H9 (cell line): ENCODE measurements at places on chromosomes 11 and 22. TPM values are rescaled to one million over a fixed set of nuclear protein-coding genes. Genes with fewer than 3 reads are reported as not detected.

Gene UCP3
- total RNA-seq, result 0.77 and 0.85 TPM in 2 replicates

Gene GTSE1
- 40.6 and 42.6 TPM in 2 replicates for total RNA-seq

Gene F2
- total RNA-seq, result not detected in 2 replicates

Gene SAA4
- not detected in 2 replicates for total RNA-seq

Gene RAB36
- total RNA-seq, result 0.92 and 1.4 TPM in 2 replicates

Gene CD248
- 1.3 and 1.5 TPM in 2 replicates for total RNA-seq

DNA sequence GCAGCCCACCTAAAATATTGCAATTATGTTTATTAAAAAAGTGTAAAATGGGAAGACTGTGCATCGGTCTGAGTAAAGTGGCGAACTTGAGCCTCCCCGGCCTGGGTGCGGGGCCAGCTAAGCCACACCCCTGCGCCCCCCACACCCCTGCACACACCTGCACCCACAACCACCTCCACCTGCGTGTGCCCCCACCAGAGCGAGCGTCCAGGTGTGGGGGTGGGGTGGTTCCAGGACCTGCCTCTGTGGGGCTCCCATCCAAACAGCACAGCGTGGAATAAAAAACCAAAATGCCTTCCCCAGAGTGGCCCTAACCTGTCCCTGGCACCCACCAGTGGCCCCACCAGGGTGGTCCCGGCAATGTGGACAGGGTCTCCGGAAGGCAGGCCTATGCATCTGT is 30.1 kb upstream of the CARS1 start:
- H3K27me3 ChIP-seq, result no peaks in the 10 kb centered on the region
- H3K4me3 ChIP-seq, result no peak overlapping the region
- no peaks in the 10 kb centered on the region for H3K4me1 ChIP-seq
- no peaks in the 10 kb centered on the region for H3K36me3 ChIP-seq
- H3K27ac ChIP-seq, result no peak overlapping the region

DNA sequence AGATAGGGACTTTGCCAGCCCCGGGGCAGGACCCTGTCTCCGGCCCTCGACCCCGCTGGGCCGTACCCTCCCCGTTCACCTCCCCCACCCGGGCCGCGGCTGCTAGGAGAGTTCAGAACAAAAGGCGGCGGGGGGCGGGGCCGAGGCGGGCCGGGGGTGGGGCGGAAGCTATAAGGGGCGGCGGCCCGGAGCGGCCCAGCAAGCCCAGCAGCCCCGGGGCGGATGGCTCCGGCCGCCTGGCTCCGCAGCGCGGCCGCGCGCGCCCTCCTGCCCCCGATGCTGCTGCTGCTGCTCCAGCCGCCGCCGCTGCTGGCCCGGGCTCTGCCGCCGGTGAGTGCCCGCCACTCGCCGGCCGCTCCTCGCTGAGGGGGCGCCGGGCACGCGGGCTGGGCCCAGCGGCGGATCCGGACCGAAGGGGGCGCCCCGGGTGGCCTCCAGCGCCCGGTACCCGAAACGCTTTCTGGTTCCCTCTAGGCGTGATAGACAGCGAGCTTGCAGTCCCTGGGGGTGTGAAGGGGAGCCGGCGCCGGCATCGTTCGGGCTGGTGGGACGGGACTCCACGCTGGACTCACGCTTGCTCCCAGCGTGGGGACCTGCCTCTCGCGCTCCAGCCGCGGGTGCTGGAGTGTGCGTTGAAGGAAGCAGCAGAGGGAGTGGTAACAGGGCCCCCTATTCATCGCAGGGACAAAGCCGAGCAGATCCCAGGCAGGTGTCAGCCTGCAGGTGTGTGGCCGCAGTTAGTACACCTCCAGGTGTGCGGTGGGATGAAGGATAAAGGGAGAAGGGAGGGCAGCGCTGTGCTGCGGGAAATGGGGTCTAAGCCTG is at the start of gene MMP11:
TSS of gene MMP11 (plus strand) at position 201 of the 825 bp plus-strand sequence. CDS start at position 223, 22 bp downstream.
- H3K27ac ChIP-seq, result no peak within 1 kb of the TSS
- peaks cover 15% of the 10 kb centered on the region; the same call in 1 of the 2 replicates for H3K27me3 ChIP-seq
- H3K36me3 ChIP-seq, result no peaks in the 10 kb centered on the region
- peak; percentile 79 for DNase-seq
- no peaks in the 10 kb centered on the region; the same call in 1 of the 2 replicates for H3K4me1 ChIP-seq
- peak within 1 kb of the TSS; percentile 69 for H3K4me3 ChIP-seq

DNA sequence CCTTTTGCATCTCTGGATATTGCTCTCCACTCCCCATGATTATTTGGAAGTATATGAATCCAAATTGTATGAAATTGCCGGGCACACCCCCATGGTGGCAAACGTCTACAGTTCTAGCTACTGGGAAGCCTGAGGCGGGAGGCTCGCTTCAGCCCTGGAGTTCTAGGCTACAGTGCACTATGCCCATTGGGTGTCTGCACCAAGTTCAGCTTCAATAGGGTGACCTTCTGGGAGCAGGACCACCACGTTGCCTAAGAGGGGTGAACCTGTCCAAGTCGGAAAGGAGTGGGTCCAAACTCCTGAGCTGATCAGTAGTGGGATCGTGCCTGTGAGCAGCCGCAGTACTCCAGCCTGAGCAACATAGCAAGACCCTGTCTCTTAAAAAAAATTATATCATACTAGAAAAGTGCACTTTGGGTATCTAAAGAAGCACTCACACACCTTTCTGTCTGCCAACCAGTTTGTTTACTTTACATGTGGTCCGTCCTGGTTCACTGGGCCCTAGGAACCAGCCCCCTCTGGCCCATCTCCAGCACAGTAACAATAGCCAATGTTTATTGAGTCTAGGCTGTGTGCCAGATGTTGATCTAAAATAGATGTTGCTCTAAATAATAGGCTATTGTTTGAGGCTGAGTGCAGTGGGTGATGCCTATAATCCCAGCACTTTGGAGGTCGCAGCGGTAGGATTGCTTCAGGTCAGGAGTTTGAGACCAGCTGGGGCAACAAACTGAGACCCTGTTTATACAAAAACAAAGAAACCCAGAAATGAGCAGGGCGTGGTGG is 16.4 kb upstream of the KAT5 start:
- no peak overlapping the region for H3K27ac ChIP-seq
- no peak overlapping the region for H3K4me3 ChIP-seq
- H3K4me1 ChIP-seq, result no peaks in the 10 kb centered on the region

DNA sequence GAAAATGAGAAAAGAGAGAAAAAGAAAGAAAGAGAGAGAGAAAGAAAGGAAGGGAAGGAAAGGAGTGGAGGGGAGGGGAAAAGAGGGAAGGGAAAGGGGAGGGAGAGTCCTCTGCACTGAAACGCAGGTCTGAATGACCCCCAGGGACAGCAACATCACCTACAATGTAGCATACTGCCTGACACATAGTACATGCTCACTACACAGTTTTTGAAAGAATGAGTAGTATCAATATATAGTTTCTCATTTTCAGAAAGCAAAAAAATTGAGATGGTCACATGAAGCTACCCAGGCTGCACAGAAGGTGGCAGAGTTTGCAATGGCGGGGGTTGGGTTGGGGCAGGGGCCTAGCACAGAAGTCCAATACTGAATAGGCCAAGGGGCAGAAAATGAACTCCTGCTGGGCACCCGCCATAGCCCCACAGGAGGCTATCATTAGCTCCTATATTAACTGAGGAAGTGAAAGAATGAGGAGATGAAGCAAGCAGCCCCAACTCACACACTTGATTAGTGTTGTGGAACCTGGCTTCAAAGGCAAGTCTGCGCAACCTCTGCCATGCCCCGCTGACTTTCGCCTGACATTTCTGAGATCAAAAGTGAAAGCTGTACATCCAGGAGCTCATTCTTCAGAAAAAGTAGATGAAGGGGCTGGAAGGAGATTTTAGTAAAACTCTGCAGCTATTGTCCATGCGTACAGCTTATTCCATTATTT is 241.2 kb upstream of the SYN3 start:
- no peaks in the 10 kb centered on the region for H3K4me1 ChIP-seq
- no peak for DNase-seq
- H3K4me3 ChIP-seq, result no peak overlapping the region
- no peak overlapping the region for H3K27ac ChIP-seq
- no peaks in the 10 kb centered on the region for H3K27me3 ChIP-seq

GRCh38 chr11:96748639-96749370 is 359.0 kb downstream of the JRKL start:
- H3K27ac ChIP-seq, result no peak overlapping the region
- H3K4me1 ChIP-seq, result no peaks in the 10 kb centered on the region
- H3K4me3 ChIP-seq, result no peak overlapping the region
- no peaks in the 10 kb centered on the region for H3K36me3 ChIP-seq
- H3K27me3 ChIP-seq, result no peaks in the 10 kb centered on the region

DNA sequence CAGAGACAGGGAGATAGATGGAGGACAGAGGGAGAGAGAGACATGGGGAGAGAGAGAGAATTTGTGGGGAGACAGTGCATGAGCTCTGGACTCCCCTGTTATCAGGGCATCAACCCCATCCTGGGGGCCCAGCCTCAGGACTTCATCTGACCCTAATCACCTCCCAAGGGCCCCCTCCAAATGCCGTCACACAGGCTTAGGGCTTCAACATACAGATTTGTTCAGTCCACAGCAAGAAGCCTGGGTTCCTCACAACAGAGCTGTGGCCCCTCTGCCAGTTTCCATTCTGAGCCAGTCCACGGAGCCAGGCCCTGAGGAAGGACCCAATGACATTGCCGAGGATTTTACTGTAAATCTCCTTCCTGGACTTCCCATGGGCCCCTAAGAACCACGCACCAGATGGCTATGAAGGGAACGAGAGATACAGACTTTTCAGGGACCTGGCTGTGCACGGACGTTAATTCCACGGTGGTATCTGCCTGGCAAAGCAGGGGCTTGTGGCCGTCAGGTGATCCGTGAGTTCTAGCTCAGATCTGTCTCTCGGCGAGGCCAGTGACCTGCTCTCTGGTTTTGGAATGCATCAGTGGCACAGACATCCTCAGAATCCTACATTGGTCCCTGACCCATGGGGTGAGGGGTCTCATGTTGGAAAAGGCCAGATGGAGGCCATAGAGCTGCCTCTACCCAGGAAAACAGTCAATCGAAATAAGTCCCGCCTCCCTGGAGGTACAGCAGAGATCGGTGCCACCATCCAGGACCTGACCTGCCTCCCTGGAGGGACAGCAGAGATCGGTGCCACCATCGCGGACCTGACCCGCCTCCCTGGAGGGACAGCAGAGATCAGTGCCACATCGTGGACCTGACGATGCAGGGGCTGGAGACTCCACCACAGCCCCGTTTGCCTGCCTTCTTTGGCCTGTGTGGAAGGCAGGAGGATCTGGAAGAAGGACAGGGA is 8.7 kb upstream of the B4GALNT4 start:
- H3K4me1 ChIP-seq, result no peaks in the 10 kb centered on the region
- peaks cover 9% of the 10 kb centered on the region for H3K36me3 ChIP-seq
- H3K27ac ChIP-seq, result no peak overlapping the region
- no peak overlapping the region for H3K4me3 ChIP-seq
- H3K27me3 ChIP-seq, result no peaks in the 10 kb centered on the region

DNA sequence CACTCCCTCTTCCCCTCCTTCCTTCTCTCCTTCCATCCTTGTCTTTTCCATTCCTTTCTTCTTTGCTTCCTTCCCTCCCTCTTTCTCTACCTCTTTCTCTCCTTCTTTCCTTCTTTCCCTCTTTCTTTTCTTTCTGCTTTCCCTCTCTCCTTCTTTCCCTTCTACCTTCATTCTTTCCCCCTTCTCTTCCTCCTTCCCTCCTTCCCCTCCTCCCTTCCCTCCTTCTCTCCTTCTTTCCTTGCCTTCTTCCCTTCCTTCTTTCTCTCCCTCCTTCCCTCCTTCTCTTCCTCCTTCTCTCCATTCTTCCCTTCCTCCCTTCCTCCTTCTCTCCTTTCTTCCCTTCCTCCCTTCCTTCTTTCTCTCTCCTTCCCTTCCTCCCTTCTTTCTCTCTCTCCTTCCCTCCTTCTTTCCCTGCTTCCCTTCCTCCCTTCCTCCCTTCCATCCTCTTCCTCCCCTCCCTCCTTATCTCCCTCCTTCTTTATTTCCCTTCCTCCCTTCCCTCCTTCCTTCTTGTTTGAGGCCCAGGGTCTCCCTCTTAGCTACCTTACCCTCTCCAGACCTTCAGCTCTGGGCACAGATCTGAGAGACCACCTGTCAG is 77.0 kb downstream of the BUD13 start:
- no peaks in the 10 kb centered on the region for H3K27me3 ChIP-seq
- no peak for DNase-seq
- no peaks in the 10 kb centered on the region for H3K36me3 ChIP-seq
- H3K4me3 ChIP-seq, result no peak overlapping the region
- no peaks in the 10 kb centered on the region; the same call in 1 of the 2 replicates for H3K4me1 ChIP-seq
- H3K27ac ChIP-seq, result no peak overlapping the region

- H3K36me3 ChIP-seq, result peaks cover 22% of the 10 kb centered on the region; the same call in 2 of the 3 replicates
- no peaks in the 10 kb centered on the region for H3K4me1 ChIP-seq
- DNase-seq, result no peak
- H3K27me3 ChIP-seq, result no peaks in the 10 kb centered on the region
These were observed 51.5 kb upstream of the RPS13 start for GRCh38 chr11:17129003-17129402.

GRCh38 chr11:57566905-57567514 is 462 bp downstream of the UBE2L6 start:
- no peaks in the 10 kb centered on the region; the same call in 1 of the 2 replicates for H3K4me1 ChIP-seq
- H3K27ac ChIP-seq, result no peak overlapping the region
- no peak for DNase-seq
- H3K27me3 ChIP-seq, result no peaks in the 10 kb centered on the region; the same call in 1 of the 2 replicates

DNA sequence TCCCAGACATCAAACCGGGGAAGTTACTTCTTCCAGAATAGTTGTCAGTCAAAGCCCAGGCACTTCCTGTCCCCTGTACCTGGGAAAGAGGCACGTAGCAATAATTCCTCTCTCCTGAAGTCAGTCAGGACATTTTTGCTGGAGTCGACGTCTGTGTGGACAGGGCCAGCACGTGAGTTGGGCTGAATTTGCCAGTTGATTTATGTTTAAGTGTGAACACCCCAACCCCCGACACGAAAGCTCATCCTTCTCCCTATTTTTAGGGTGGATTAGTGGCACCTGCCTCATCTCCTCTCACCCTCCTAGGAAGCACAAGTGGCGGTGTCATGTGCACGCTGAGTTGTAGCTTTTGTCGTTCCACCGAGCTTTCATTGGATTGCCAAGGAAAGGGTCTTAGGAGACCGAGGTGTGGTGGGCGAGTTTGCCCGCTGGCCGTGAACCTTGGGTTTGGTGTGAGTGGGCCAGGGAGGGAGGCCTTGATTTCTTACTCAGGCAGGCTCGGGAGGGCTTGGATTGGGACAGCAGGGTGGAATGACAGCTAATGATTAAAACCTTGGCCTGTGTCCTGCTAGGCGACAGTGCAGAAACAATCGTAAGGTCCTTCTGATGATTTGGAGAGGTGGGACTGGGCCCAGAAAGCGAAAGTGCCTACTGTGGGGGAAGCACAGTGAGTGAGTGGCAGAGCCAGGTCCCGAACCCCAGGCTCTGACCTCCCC is 87.0 kb upstream of the CRYBB3 start:
- H3K4me1 ChIP-seq, result no peaks in the 10 kb centered on the region; the same call in 1 of the 2 replicates
- no peaks in the 10 kb centered on the region for H3K36me3 ChIP-seq
- H3K27me3 ChIP-seq, result no peaks in the 10 kb centered on the region

GRCh38 chr11:85661972-85662664 is 2.8 kb downstream of the CREBZF start:
- no peak for DNase-seq
- H3K36me3 ChIP-seq, result peaks cover 66% of the 10 kb centered on the region
- no peak overlapping the region for H3K27ac ChIP-seq

DNA sequence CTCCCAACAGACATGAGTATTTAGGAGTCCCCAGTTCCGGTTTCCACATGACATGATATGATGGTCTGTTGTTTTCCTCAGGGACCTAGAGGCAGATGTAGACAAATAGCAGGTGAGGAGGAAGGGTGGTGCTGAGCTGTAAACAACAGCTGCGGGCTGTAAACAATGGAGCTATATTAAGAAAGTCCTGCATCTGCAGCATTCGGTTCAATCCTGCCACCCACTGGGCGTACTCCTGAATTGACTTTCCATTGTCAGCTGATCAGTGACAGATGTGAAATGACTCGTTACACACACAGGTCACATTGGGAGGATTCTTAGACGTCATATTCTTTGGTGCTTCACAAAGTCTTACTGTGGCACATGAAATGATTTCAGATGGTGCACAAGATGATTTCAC is 26.8 kb upstream of the RAG1 start:
- no peaks in the 10 kb centered on the region for H3K27me3 ChIP-seq
- H3K27ac ChIP-seq, result no peak overlapping the region
- H3K4me3 ChIP-seq, result no peak overlapping the region
- peak; percentile 64 for DNase-seq
- H3K36me3 ChIP-seq, result no peaks in the 10 kb centered on the region
